ENCODE measurements at places on chromosomes 6 and 20.

GRCh38 chr20:5691918-5692618 is 58.1 kb upstream of the SHLD1 start:
- no peak for DNase-seq

- DNase-seq: peak; percentile 55
Observed at GRCh38 chr6:152981219-152981618, 1.6 kb downstream of the FBXO5 start.

DNA sequence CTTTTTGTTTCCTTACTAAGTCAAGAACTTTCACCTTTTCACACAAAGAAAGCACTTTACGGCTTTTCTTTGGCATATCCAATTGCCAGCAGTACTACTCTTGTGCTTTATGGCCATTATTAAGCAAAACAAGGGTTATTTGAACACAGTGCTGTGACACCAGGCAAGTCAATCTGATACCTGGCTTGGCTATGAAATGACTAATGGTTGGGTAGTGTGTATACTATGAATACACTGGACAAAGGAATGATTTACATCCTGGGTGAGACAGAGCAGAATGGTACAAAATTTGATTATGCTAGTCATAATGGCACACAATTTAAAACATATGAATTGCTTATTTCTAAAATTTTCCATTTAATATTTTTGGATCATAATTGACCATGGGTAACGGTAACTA is 22.1 kb upstream of the ADGRF1 start:
- no peak for DNase-seq

DNA sequence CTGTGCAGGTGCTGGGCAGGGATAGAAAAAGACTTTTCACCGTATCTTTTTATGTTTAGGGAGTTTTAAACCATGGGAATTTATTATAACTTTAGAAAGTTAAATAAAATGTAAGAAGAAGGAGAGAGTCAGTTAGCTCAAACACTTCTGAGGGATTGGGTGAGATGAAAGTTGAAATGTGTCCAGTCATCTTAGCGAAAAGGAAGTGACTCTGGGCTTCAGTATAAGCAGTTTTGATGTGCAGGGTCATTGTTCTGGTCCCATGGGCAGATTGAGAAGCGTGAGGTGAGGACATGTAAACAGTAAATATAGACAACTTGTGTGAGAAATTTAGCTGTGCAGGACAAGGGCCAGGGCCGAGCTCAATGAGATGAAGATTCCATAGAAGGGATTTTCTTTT is 66.9 kb downstream of the TOX2 start:
- DNase-seq: no peak

GRCh38 chr20:54598352-54598751 is 123.0 kb downstream of the DOK5 start:
- DNase-seq: no peak

DNA sequence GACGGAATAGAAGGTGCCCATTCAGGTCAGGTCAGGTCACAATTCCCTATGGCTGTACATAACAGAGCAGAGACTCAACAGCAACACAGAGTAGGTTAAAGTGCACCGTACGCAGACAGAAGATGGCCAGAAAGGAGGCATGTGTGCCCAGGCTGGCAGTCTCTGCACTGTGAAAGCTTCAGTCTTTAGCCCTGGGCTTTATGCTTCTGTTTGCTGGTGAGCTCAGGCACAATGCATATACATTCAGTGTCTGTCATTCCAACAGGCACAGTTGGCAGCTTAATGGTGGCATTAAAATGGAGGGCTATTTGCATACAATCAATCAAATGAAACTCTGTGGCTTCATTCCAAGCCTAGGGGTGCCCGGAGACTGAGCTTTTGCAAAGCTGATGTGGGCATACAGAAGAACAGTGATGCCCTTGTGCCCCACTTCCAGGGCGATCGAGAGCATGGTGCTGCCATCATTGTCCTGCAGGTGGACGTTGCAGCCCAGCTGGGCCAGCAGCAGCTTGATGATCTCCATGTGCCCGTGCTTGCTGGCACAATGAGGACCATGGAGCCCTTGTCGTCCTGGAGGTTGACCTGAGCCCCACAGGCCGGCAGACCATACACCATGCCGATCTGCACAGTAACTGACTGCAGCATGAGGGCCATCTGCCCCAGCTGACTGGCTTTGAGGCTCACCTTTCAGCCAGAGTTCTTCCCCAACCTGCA is 22.4 kb downstream of the TRMT6 start:
- no peak for DNase-seq

DNA sequence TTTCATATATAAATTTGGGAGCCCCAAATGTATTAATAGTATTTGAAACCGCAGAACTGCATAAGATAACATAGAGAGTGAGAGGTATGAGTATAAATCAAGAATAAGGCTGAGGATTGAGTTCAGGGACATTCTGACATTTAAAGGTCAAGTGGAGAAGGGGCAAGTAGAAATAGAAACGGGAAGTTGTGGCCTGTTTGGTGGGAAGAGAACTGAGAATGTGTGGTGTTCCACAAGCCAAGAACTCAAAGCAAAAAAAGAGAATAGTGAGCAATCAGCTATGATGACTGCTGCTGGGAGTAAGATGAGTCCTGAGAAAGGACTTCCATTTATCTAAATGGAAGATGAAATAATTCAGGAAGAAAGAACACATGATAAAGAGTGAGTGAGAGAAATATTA is 418.4 kb downstream of the CD109 start:
- no peak for DNase-seq

GRCh38 chr6:17768388-17768787 is 61.7 kb upstream of the NUP153 start:
- DNase-seq: peak; percentile 54

DNA sequence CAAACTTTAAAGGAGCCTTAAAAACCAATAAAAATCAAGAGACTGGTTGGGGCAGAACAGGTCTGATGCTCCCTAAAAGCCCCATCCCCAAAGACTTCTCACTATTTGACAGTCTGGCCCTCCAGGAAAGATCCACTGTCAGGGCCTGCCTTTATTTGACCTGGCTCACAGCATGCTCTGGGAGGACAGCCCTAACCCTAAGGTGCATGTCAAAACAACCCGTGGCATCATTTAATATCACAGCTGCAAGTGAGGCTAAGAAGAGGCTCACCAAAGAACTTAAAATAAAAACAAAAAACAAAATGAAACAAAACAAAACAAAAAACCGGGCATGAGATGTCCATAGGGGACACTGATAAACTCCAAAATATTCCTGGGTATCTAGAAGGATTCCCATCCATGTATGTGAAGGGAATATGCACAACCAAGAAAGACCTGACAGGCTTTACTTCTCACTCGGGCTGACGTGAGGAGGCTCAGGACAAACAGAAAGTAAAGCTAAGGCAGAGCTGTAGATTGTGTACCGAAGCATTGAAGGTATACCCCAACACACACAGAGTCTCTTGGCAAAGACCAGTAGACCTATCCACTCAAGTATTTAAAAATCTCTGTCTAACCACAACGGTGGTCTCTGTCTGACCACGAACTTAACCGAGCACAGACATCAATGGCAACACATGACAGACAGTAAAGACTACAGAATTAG is 57.3 kb downstream of the AHI1 start:
- peak; percentile 32 for DNase-seq

DNA sequence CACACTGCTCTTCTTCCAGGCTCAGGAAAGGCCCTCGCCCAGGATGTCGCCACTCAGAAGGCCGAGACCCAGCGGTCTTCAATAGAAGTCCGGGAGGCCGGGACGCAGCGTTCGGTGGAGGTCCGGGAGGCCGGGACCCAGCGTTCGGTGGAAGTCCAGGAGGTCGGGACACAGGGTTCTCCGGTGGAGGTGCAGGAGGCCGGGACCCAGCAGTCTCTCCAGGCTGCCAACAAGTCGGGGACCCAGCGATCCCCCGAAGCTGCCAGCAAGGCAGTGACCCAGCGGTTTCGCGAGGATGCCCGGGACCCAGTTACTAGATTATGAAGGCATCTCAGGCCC is 1.0 kb downstream of the KHDC3L start:
- no peak for DNase-seq

GRCh38 chr6:8642131-8642530 is 206.8 kb upstream of the SLC35B3 start:
- no peak for DNase-seq

- DNase-seq: peak; percentile 79
Observed at GRCh38 chr20:50221501-50222308, 31.1 kb downstream of the CEBPB start.

DNA sequence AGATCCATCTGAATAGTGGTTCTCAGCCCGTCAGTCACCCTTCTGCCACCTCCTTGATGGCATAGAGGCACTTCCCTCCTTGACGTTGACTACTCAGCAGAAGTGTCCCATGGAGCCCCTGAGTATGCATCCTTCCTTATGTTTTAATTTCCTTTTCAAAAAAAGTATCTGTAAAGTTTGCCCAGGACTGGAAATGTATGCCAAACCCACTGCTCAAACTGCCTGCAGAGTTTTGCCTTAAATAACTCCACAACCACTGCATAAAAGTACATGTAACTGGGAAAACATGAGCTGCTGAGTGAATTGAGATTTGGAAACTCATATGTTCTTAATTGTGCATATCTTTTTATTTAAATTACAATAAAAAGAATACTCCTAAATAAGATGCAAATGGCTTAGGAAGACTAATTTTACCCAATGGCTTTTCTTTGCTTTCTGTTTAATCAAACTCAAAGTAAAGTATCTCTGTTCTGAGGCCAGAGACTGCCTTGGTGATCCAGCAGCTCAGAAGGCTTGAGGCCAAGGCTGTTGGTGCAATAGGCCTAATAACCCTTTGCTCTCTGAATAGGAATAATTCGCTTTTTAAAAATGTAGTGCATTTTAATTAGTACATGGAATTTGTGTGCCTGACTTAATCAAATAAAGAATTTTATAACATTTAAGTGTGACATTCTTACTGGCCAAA is 90.4 kb downstream of the FNDC1 start:
- DNase-seq: no peak

- no peak for DNase-seq
Observed at GRCh38 chr20:25549843-25550477, 35.4 kb downstream of the NINL start.

Measured in hematopoietic multipotent progenitor cell treated with erythropoietin and hydrocortisone succinate and interleukin-3 and kit ligand, for 6 days (in vitro differentiated cells).